ENCODE measurements at places on chromosomes 3 and 15.
A peak's percentile ranks its signal among the peaks of the same experiment; 100 is the strongest.

DNA sequence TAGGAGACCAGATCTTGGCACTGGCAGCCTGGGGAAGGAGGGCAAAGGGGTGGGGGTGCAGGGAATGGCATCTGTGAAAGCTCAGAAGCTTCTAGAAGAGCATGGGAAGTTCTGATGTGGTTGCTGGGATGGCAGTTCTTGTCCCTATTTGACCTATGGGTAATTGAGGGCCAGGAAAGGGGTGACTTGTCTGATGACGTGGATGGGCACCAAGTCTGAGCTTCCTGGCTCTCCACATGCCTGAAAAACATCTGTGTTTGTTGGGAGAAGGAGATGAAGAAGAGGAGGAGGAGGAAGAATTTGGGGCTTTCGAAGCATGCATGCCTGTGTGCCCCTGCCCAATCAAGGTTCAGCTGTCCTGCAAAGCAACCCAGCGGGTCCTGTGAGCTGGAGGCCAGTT is 158.8 kb downstream of the SMAD6 start:
- no peak for DNase-seq

DNA sequence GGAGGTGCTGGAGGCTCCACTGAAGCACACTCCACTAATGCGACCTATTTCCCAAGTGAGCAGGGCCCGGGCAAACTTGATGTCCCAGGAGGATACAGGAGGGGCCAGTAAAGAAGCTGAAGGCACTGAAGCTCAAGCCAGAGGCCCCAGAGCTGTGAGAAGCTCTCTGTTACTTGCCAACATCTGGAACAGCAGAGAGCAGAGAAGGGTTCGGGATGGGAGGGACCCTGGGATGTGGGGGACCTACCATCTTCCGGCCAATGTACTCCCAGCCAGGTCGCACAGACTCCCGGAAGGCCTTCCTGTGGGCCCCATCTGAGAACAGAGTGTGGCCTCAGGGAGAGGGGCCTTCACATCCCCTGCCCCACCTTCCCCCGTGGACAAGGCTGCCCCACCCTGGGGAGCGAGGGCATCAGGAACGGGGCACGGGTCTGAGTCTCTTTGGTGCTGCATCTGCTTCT is 3.1 kb downstream of the HHATL start:
- no peak for DNase-seq

GRCh38 chr15:23828786-23829185 is 141.7 kb upstream of the NDN start:
- no peak for DNase-seq

- no peak for DNase-seq
These were observed 769.5 kb downstream of the TUSC7 start for GRCh38 chr3:117479095-117479494.

GRCh38 chr3:194298331-194299227 is 52.5 kb downstream of the CPN2 start:
- no peak for DNase-seq

GRCh38 chr3:190337301-190337700 is 15.1 kb upstream of the CLDN1 start:
- DNase-seq = no peak

DNA sequence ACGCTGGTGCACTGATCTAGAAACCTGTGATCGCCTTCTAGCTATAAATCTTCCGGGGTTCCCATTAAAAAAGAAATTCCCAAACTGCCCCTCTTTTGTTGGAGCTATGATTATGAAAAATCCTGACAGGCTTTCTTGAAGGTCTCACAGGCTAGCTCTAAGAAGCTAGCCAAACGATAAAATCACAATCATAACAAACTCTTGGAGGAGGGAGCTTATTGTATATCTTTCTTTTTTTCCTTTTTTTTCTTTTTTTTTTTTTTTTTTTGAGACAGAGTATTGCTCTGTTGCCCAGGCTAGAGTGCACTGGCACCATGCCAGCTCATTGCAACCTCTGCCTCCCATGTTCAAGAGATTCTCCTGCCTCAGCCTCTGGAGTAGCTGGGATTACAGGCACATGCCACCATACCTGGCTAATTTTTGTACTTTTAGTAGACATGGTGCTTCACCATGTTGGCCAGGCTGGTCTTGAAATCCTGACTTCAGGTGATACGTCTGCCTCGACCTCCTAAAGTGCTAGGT is 72.0 kb downstream of the MYO1E start:
- peak; percentile 55 for DNase-seq

- DNase-seq = no peak
These were observed 5.9 kb downstream of the FLNB start for GRCh38 chr3:58013973-58014649.

GRCh38 chr3:194043516-194043915 is 92.4 kb upstream of the HES1 start:
- no peak for DNase-seq

DNA sequence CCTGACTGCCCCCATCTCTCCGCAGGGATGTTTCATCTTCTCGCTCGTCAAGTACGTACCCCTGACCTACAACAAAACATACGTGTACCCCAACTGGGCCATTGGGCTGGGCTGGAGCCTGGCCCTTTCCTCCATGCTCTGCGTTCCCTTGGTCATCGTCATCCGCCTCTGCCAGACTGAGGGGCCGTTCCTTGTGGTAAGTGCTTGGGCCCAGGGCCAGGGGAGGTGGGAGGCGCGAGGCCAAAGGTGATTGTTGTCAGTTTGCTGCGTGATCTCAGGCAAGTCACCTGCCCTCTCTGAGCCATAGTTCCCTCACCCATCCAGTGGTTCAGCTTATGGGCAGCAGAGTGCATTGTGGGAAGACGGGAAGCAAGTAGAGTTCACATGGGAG is 58.5 kb downstream of the GRIP2 start:
- DNase-seq = no peak

DNA sequence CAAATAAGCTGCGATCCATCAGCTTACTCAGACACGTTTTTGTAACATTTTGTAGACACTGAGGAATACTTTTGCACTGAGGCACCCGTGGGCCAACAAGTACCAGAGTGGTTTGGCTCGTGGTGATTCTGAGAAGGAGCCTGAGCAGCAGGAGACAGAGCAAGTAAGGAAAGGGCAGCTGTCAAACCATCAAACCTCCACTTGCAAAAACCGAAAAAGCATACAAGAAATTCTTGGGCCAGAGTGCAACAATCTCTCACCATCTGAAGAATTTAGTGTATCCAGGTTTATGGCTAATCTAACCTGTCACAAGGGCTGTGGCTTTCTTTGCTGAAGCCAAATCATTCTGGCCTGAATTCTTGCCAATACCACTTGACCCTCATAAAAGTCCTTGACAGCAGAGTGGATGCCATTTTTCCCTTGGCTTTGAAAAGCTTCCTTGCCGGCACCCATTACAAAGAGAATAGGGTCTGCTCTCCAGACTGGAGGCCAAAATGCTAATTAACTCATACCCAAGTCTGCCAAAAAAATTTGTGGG is 56.7 kb downstream of the MYO1E start:
- no peak for DNase-seq

- no peak for DNase-seq
These were observed 243.4 kb upstream of the TBC1D5 start for GRCh38 chr3:17985658-17986347.

GRCh38 chr3:100260685-100261484 is at the start of gene TBC1D23:
TSS of gene TBC1D23 (plus strand) at chr3:100260992. CDS start at chr3:100261019, 27 bp downstream.
- peak; percentile 94 for DNase-seq

DNA sequence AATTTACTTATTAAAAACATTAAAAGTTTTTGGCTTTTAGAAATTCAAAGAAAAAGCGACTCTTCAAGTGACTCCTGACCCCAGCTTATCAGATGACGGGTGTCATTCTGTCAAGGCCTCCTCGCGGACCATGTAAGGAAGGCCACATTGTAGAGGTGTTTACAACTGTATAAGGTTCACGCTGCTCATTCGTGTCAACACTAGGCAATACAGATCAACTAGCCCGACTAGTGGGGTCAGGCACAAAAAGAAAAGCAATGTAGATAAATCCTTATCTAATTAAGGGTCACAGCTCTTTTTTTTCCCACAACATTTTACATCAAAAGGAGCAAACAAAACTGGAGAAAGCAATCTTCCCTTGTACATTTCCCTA is 207.5 kb upstream of the NR2F2 start:
- no peak for DNase-seq

GRCh38 chr3:25820816-25821486 is 31.1 kb downstream of the OXSM start:
- DNase-seq = no peak

DNA sequence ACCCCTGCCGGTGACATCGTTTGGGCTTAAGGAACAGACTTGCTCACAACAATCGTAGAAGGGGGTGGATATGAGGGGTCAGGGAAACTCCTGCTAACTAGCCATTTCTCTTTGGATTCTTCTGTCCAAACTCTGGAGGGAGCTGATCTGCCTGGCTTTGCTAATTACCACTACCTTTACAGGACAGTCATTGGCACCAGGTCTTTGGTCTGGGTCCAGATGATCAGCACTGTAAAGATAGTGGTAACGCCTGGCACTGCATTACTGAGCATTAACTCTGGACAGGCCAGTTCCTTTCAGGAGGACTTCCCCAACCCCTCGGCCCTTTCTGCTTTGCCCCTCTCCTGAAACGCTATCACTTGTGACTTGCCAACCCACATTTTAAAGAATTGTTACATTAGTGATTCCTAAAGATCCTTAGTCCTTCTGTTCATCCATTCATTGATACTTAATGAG is 788 bp downstream of the UQCC5 start:
- DNase-seq = no peak

DNA sequence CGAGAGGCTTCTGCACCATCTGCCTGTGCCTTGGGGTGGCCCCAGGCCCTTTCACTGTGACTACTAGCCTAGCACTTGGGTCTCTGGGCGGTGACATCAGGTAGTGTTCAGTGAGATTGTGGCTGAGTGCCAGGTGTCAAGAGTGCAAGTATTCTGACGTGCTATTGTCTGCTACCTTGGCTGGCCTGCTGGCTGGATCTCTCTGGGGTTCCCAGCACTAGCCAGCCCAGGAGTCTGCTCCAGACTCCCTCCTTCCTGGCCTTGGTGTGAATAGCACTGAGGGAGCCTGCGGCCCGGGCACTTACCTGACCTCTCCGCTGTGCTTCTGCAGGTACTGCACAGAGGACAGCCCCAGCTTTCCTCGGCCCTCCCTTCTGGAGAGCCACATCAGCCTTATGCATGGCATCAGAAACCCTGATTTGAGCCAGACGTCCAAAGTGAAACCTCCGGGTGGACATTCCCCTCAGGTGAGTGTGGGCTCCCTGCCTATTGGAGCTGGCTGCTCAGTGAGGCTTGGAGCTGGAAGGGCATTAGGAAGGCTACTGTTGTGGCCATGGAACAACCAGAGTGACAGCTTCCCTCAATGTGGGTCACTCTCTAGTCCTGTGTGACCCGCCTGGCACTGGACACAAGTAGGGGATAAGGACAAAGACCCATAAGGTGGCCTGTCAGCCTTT is 17.5 kb upstream of the ALPK3 start:
- no peak for DNase-seq

DNA sequence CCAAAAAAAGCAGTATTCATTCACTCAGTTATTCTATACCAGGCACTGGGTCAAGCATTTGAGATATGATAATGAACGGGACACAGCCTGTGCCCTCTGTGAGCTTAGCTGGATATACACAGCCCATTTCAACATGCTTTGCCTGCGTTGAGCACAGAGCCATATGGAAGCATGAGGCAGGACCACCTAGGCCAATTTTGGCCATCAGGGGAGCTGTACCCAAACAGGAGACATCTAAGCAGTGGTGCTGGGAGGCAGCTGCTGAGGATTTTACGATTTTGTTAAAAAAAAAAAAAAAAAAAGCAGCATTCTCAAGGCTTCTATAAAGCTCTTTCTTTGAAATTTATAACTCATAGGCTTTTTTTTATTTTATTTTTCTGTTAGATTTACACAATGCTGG is 87.2 kb upstream of the SLC2A2 start:
- DNase-seq = no peak

DNA sequence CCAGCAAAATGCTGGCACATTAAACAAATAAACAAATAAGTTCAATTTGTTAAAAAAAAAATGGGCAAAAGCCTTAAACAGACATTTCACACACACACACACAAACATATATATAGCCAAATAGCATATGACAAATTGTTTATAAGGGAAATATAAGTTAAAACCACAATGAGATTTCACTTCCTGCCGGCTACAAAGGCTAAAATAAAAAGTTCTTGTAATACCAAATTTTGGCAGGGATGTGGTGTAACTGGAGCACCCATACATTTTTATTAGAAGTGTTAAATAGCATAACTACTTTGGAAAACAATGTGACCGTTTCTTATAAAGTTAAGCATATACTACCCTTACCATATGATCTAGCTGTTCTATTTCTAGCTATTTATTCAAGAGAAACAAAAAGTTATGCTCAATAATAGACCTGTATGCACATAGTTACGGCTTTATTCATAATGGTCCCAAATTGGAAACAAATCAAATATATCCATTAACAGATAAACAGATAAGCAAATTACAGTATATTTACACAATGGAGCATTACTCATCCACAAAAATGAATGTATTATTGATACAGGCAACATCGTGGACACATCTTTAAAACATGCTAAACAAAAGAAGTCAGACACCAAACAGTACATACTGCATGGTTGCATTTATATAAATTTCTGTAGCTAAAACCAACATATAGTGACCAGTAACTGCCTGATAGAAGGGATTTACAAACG is 93.9 kb downstream of the EOMES start:
- DNase-seq = no peak

DNA sequence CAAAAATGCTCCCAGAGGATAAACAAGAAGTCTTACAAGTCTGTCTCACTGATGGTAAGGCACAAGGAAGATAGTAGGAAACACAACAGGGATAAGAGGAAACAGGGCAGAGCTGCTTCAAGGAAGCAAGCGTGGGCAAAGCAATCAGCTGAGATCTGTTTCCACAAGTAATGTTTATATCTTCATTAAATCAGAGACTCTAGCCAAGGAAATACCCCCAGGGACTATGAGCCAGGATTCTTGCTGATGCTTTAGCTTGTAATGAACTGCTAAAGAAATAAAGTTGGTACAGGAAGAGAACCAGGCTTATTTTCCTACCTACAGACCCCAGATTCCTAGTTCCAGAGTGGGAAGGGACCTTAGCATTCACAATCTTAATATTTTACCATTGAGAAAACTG is 112.7 kb upstream of the C3orf80 start:
- no peak for DNase-seq

- DNase-seq = no peak
These were observed 297.1 kb downstream of the SATB1 start for GRCh38 chr3:18127859-18128681.

DNA sequence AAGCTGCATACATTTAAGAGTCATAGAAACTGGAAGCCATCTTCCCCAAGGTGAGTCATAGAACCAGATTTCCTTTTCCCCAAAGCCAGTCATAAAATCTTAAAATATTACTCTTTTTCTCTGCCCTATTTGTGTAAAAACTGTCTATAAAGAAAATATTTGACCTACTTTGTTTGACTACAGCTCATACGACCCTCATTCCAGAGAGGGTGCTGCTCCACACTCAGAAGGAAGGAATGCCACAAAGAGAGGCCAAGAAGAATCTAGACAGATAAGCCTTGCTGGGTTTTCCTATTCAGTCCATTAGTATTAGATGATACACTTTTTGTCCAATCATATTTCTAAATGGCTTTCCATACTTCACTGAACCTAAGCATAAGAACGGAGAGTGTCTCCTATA is 671.6 kb upstream of the SGO1 start:
- no peak for DNase-seq

- no peak for DNase-seq
These were observed 132.7 kb upstream of the TRIM42 start for GRCh38 chr3:140545197-140545596.

All from lung microvascular endothelial cell (primary cell).